Hematopoietic multipotent progenitor cell treated with erythropoietin and hydrocortisone succinate and interleukin-3 and kit ligand, for 6 days (in vitro differentiated cells): ENCODE measurements at places on chromosomes 3 and 15.

GRCh38 chr3:188518835-188519452 is 365.0 kb downstream of the LPP start:
- DNase-seq, result no peak

DNA sequence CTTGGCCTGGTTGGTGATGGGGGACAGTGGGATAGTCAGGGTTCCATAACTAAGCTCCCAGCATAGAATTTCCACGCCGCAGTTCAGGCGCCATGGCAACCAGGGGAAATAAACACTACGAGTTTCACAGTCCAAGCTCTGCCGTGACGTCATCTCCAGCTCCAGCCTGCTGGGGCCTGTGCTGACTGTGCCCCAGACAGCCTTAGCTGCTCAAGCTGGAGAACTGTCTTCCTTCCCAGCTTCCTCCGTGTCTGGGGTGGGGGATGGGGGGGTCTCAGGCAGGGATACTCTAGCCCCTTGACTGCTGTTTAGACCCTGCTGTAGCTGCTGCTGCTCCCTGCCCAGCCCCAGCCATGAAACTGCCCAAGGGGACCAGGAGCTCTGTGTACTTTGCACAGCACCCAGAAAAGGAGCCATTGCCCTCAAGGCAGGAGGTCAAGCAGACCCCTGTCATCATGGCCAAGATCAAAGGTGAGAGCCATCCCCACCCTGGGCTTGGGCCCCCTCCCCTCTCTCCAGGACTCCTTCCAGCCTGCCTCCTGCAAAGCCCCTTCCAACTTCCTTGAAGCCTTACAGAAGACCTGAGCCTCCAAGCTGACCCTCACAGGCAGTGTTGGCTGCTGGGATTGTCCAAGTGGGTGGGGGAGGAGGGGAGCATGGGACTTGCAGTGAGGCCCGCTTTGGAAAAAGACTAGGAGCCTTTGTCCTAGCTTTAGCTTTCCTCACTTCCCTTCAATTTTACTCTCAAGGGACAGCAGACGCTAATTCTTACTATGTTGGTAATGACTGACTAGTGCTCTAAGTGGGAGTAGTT is 11.4 kb upstream of the CSPG4 start:
- DNase-seq, result peak; percentile 55

DNA sequence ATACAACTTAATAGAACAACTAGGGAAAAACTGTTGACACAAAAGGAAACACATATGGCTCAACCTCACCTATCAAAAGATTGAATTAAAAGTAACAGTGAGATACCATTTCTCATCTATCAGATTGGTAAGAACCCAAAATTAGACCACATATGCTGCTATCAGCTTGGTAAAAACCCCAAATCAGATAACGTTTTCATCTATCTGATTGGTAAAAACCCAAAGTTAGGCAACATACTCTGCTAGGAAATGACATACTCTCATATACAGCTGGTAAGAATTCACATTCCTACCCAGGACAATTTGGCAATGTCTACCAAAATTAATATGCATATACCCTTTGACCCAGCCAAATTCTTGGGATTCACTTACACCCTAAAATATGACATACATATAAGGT is 26.3 kb downstream of the NRG4 start:
- DNase-seq, result peak; percentile 59

GRCh38 chr3:171831936-171832335 is 11.2 kb upstream of the TMEM212 start:
- DNase-seq, result no peak

GRCh38 chr3:170560296-170560695 is 25.6 kb downstream of the SLC7A14 start:
- no peak for DNase-seq

- DNase-seq, result no peak
Observed at GRCh38 chr3:54008099-54008498, 114.3 kb upstream of the CACNA2D3 start.

GRCh38 chr3:140055092-140055791 is 120.3 kb downstream of the CLSTN2 start:
- no peak for DNase-seq

DNA sequence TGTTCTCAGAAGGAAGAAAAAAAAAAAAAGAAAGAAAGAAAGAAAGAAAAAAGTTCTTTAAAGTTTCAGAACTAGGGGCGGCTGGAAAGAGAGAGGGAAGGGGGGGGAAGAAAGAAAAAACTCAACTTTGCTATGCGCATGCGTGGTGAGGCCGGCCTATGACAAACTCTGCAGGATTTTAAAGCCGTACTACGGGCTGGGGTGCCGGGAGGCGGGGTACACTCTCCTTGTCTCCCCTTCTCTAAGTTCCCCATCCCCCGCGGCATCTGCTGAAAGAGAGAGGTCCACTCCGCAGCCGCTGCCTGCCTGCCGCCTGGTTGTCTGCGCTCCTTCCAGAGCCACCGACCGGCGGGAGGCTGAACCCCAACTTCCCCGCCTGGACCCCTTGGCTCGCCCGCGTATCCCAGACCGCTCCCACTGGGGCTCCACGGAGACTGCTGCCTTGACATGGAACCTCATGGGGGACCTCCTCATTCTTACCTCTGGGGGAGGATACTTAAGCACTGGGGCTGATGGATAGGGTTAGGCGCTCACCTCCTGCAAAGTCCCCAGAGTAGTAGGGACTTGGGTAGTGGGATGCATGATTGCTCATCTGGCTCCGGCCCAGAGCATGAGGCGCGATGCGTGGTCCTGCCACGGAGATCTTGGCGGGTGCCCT is 1.4 kb upstream of the WNT5A start:
- peak; percentile 37 for DNase-seq

DNA sequence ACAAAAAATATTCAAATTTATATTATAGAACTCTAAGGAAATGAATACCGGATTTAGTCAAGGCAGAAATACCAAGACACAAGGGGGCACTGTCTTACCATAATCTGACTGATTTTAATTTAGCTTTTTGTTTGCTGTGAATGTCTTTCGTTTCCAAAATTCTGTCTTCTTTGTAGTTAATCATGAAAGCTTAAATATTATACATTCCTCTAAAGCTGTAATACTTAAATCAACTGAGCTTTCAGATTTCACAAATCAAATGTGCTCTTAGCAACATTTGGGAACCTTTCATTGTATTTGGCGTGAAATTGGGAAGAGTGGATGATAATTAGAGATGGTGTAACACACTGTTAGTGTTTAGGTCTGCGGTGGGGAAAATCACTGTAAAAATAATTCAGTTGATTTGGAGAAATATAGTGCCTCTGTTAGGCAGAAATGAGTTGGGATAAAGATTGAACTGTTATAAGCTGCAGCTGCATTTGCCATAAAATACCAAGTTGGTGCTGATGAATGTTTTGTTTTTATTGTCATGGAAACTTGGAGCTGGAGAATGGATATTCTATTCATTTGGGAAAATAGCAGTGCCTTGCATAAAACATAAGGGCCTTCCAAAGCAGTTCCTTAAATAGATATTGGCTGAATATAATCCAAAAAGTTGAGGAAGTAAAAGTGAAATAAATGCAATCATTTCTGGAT is 228.2 kb downstream of the TCF12 start:
- peak; percentile 86 for DNase-seq

GRCh38 chr3:23959135-23959900 is 14.2 kb downstream of the NR1D2 start:
- no peak for DNase-seq

DNA sequence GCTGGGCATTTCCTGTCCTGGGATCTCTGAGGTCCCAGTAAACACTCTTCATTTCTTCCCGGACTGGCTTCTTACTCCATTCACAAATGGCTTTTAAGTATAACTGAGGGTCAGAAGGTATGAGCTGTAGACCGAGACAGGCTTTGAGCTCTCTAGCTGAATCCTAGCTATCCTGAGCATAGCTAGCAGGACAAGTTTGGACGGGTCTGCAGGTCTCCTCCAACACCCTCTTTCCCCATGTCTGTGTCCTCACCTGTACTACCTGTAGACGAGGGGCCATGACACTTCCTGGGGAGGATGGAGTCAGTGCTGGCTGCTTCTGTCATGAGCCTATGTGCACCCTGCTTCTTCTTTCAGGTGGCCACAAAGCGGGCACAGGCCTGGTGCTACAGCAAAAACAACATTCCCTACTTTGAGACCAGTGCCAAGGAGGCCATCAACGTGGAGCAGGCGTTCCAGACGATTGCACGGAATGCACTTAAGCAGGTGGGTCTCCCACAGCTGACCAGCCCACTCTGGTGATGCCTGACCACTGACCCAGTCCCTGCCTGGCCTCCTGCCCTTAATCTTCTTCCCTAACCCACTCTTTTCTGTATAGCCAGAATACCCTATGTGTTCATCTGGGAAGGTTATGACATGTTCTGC is 72.1 kb upstream of the ACAD9 start:
- no peak for DNase-seq

DNA sequence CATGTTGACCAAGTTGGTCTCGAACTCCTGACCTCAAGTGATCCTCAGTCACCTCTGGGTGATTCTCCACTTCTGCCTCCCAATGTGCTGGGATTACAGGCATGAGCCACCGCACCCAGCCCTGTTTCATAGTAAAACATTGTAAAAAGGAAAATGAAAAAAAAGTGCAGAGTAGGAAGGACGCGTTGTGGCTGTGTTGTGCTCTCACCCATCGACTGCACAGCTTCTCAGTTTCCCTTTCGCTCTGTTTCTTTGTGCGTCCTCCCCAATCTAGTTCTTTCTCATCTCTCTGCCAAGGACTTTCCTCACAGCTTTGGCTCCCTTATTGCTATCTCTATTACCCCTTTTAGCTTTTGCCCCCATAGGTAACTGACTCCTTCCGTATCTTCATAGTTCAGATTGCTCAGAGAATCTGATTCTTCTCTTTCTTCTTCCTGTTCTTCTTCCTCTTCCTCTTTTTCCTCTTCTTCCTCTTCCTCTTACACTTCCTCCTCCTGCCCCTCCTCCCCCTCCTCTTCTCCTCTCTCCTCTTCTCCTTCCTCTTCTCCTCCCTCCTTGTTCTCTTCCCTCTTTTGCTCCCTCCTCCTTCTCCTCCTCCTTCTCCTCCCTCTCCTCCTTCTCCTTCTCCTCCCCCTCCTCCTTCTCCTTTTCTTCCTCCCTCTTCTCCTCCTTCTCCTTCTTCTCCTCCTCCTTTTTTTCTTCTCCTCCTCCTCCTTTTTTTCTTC is 81.1 kb upstream of the VGLL4 start:
- no peak for DNase-seq

DNA sequence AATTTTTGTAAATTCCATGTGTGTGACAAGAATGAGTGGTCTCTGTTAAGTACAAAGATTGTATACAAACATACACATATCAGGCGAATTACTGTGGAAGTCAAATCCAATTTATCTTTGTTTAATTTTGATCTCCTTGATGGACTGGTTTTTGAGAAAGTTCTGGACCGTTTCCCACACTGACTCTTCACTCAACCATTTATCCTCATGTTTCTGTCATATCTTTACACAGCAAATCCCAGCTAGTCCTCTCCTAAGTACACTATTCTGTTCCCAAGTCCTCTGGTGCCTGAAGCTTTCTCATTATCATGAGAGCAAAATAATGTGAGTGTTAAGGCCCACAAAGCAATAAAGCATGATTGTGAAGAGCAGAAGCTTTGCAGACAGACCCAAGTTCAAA is 189.9 kb downstream of the WNT5A start:
- no peak for DNase-seq

GRCh38 chr3:36542186-36542585 is 161.9 kb downstream of the STAC start:
- DNase-seq, result no peak

DNA sequence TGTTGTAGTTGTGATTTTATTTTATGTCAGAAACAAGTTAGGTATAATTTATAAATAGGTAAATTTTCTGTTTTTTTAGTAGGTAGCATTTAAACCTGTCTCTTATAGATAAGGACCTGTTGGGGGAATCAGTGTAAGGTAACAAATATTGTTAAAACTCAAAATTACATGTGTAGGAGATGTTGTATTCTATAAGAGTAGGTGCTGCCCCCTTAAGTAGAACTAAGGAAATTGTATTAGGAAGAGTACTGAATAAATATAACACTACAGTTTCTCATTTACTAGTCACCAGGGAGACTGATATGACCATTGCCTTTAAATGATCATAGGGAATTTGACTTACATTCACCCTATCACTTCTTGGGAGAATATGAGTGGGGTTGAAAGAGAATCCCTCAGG is 31.2 kb downstream of the SLC25A36 start:
- peak; percentile 68 for DNase-seq

DNA sequence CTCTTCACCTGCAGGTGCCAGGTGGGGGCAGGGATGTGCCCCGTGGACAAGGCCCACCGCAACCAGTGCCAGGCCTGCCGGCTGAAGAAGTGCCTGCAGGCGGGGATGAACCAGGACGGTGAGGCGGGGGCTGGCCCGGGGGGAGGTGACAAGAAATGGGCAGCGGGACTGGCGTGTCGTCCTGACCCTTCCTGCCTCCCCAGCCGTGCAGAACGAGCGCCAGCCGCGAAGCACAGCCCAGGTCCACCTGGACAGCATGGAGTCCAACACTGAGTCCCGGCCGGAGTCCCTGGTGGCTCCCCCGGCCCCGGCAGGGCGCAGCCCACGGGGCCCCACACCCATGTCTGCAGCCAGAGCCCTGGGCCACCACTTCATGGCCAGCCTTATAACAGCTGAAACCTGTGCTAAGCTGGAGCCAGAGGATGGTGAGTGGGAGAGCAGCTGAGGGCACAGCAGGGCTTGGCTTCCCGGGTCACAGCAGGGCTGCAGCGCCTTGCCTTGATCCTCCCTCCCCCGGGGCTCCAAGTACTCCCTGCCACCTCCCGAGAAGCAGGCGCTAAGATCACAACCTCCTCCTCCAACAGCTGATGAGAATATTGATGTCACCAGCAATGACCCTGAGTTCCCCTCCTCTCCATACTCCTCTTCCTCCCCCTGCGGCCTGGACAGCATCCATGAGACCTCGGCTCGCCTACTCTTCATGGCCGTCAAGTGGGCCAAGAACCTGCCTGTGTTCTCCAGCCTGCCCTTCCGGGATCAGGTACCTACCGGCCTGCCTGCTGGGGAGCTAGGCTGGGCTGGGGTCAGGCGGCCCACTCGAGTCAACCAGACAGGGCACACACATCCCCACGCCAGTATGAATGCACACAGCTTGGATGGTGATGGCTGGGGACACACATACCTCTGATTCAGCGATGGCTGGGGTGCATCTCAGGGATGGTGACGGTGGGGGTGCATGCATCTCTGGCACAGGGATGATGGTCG is 1.7 kb downstream of the NR2E3 start:
- no peak for DNase-seq
